Natural killer cell treated with Interleukin-12 subunit alpha and Interleukin-12 subunit beta and Interleukin-15 and Interleukin-18, amount 100 ng/mL, for 72 hours (primary cell): ENCODE measurements at places on chromosomes 6 and 20.

DNA sequence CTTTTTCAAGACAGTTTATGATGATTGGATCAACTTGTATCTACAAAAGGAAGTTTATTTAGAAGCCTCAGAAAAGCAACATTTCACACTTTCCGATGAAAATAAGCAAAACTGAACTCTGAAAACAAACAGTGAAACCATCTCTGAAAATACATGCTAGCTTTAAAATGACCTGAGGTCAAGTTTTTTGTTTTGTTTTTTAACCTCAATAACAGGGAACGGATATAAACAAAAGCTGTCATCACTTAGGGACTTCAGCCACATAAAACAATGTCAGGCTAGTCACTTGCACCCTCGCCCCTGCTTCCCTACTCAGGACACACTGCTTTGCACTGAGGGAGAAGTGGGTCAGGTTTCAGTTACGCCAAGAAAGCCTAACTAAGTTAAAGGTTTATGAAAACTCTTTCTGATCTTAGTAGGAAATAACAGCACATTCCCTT, 11.6 kb downstream of the BACH2 start:
- no peak for DNase-seq

- no peak for DNase-seq
These were observed 234.2 kb downstream of the ZNF217 start for GRCh38 chr20:53359425-53359824.

GRCh38 chr6:94478133-94479005, 1059.0 kb upstream of the EPHA7 start:
- DNase-seq, result no peak

GRCh38 chr6:63347599-63347998, 27.8 kb upstream of the LGSN start:
- no peak for DNase-seq

- no peak for DNase-seq
These were observed 101.4 kb upstream of the CEP85L start for GRCh38 chr6:118752803-118753202.

DNA sequence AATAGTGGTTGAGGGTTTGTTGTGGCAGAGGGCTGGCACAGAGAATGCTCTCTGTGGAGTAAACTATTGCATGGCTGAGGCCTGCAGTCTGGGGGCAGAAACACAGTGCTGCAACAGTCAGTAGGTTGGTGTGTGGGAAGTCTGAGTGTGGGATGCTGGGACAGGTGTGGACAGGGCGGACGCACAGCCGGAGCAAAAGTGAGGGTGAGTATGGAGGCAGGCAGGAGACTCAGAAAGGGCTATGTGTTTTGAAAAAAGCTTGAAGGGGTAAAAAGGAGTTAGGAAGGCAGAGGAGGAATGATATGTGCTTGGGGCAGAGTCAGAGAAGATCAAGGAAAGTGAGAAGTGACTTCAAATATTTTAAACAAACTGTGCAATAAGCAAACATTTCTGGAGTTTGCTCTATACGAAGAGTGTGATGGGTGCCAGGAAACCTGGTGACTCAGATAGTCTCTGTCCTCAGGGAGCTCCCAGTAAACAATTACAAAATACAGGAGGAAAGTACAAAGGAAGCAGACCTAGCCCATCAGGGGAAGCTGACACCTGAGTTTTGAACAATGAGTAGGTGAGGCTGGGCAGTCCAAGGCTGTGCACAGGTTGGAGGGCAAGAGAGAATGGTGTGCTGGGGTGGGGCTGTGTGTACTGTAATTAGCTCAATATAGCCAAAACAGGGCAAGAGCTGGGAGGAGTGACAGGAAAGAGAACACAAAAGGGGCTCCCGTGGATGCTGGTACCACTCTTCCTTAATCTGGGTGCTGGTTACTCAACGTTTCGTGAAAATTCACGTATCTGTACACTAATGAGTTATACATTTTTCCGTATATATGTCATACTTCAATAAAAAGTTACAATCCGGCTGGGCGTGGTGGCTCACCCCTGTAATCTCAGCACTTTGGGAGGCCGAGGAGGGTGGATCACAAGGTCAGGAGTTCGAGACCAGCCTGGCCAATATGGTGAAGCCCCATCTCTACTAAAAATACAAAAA, 55.2 kb downstream of the PIGU start:
- no peak for DNase-seq
